Lung microvascular endothelial cell (primary cell): ENCODE measurements at places on chromosomes 7 and 10.

DNA sequence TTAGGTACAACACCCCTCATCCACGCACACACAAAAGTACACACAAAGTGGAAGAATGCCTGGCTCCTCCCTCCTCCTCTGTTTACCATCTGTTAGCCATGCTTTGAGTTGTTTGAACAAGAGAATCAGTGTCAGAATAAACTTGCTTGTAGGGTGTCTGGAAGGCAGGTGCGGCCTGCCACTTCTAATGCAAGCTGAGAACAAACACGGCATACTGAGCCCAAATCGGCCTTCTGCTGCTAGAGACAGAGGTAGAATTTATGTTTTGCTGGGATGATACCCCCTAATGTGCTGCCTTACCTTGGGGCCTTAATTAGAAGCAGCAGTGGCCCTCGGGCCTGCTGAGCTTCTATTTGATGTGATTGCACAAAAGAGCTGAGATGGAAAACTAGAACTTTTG, 24.9 kb upstream of the FAM180A start:
- no peak for DNase-seq

DNA sequence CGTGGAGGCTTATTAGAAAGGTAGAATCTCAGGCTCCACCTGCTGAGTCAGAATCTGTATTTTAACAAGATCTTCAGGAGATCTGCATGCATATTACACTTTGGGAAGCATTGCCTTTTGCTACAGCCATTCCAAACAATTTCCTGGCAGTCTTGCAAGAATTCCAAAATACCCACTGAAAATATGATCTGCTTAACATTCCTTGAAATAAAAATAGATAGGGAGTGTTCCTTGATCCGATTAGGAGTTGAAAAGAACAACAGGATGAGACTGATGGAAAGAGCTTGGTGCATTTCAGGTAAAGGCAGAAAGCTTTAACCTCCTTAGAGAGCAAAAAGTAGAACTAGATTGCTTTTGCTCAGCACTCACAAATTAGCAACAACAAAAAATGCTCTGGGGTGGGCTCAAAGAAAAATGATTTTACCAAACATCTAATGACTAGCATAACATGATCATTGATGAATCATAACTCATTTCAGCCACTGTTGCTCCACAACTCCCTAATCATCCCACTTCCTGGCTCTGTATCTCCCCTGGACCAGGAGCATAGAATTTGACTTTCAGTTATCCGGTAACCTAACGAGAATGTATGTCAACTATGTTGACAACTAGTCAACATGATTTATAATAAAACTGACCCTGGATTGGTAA, 115.2 kb downstream of the RNLS start:
- no peak for DNase-seq

- no peak for DNase-seq
Measured at GRCh38 chr7:13878154-13878553, 111.3 kb downstream of the ETV1 start.

DNA sequence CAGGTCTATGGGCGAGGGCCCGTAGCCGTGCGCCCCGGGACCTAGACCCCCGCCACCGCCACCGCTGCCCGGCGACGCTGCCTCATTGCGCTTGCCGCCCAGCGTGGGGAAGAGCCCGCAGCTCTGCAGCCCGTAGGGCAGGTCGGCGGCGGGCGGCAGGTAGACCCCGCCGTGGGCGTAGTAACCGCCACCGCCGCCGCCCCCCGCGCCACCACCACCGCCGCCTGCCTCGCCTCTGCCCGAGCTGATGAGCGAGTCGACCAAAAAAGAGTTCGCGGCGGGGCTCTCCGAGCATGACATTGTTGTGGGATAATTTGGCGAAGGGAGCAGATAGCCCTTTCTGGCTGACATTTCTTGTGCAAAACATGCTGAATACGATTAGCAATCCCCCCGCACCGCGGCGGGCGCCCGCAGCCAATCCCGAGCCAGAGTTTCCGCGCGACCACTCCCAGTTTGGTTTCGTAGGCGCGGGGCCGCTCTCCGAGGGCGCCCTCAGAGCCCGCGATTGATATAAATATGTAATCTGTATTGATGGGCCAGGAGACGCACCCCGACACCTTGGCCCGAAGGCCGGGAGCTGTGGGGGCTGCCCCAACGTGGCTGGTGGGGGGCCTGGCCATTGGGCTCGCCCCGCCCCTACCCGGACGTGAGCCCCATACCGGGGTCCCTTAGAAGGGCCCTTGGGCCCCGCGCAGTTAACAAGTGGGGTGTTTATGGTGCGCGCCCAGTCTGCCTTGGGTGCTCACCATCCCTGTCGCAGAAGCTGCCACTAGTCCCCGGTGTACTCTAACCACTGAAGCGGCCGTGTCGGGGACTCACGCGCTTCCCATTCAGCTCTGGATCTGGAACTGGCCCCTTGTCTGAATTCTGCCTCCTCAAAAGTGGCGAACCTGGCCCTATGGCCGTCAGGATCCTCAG, at the start of gene HOXA10:
Gene HOXA10, minus strand, starts transcription at position 365 of the 918 bp plus-strand sequence. Its CDS starts 14 bp downstream, at position 351.
- DNase-seq: no peak

DNA sequence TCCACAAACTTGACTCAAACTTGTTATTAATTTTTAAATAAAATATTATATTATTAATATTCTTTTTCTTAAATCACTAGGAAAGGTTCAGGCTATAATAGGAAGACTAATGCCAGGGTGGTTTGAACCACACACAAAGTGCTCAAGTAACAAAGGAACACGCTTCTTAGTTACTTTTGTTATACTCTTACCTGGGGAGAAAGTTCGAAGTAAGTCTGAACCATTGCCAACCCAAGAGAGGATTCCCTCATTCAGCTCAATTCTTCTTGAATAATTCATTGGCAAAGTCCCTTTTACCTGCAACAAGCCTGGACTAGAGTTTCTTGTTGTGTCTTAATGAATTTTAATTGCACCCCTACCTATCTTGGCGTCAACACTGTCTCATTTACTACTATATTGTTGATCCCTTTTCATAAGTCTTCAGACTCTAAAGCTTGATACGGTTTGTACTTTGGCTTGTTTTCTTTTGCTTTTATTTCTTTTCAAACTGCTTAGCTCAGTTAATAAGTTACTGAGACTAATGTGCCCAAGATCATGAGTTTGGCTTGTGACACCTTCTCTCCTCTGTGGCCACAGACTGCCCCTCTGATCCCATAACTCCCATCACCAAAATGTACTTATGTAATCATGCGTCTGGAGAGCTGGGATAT, 10.2 kb upstream of the C10orf67 start:
- no peak for DNase-seq

- no peak for DNase-seq
Measured at GRCh38 chr10:124296813-124297788, 121.6 kb downstream of the OAT start.

- DNase-seq: no peak
Measured at GRCh38 chr7:105705427-105705826, 124.1 kb upstream of the EFCAB10 start.

DNA sequence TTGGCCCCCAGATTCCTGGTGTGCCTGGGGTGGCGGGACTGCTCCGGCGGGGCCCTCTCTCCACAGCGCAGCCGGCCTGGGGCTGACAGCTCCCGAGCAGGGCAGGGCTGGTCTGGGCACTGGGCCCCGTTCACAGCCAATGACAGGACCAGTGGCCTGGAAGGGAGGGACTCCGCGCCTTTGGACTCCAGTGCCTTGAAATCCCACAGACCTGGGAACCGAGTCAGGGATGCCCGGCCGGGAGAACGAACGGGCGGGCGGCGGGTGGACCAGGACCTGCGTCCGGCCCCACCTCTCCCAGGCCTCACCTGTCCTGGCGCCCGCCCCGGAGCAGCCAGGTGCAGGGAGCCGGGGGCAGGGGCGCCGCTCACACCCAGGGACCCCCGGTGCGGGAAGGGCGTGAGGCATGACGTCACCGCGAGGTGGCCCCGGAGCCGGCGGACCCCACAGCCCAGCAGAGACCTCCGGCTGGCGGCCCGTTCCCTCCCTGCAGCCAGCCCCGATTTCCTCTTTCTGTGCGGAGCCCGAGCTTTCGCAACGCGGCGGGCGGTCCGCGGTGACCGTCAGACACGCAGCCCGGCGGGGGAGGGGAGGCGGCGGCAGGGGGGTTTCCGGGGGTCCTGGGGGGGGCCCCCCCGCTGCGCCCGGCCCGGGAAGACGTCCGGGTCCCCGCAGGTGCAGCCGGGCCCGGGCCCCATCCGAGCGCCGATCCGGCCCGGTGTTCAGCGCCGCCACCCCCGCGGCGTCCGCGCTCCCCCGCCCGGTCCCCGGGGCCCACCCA, 743 bp downstream of the ADAP1 start:
- no peak for DNase-seq

GRCh38 chr7:156993021-156993924, 17.2 kb downstream of the MNX1 start:
- DNase-seq: no peak

DNA sequence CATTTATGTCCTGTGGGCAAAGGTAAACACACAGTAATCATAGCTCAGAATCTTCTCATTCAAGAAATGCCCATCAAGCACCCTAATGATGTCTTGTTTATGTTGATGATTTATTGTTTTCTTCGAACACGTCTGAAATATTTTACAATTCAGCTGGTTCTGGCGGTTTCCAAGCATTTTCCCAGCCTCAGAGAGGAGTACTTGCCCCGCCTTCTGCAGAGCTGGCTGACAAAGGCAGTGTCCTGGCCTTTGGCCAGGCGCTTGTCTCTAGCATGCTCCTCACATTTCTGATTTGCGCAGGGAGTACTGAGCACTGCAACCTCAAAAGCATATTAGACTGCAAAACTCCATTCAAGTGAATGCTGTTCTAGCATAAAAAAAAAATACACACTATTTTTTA, 314.2 kb upstream of the GNAI1 start:
- peak; percentile 27 for DNase-seq

GRCh38 chr7:100506356-100506923, 22.7 kb downstream of the NYAP1 start:
- DNase-seq: no peak
